ENCODE measurements at places on chromosomes 7 and 10. TPM values are rescaled to one million over a fixed set of nuclear protein-coding genes. Genes with fewer than 3 reads are reported as not detected.

MYOZ1 gene
- polyA plus RNA-seq = 711 TPM

GRCh38 chr10:776772-777171 lies 87.3 kb upstream of the DIP2C start:
- no peak for DNase-seq

TMEM184A gene
- 0.78 TPM for polyA plus RNA-seq

- DNase-seq = no peak
Measured at GRCh38 chr7:140966561-140967233, 42.0 kb upstream of the BRAF start.

DNA sequence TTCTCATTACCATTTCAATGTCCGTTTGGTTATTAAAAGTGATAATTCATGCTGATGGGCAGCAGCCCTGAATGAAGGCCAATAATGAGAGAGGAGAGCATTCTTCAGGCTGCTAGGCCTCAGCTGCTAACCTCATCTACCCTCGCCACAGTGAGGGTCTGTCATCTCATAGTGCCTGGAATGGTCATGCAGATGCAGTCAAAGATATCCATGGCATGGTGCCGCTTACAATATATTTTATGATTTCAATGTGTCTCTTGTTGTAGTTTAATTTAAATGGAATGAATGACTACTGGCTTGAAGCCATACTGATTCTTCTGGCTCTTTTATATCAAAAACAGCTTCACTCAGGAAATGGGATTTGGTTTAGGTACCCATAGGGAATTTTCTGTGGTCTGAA lies 126.9 kb downstream of the SLC16A9 start:
- DNase-seq = no peak

GRCh38 chr7:87833130-87833529 lies 43.0 kb downstream of the SLC25A40 start:
- DNase-seq = no peak

DRGX gene
- not detected for polyA plus RNA-seq

ASAH2B gene
- polyA plus RNA-seq = 3.8 TPM

ATXN7L1 gene
- polyA plus RNA-seq = 6.9 TPM

- DNase-seq = no peak
Measured at GRCh38 chr7:157662981-157663716, 326.3 kb downstream of the DNAJB6 start.

DNA sequence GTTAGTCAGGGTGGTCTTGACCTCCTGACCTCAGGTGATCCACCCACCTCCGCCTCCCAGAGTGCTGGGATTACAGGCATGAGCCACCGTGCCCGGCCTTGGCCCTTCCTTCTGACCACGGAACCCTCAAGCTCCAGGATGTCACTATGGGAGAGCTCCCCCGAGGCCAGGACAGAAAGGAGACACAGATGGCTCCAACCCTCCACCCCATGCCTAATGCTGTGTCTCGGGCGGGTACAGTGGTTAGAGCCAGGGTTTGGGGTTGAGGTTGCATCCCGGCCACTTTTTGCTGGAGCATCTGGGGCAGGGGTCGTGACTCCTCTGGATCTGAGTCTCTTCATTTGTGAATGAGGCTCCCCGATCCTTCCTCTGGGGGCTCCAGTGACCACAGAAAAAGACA lies 8.1 kb downstream of the MYL10 start:
- DNase-seq = no peak

DNA sequence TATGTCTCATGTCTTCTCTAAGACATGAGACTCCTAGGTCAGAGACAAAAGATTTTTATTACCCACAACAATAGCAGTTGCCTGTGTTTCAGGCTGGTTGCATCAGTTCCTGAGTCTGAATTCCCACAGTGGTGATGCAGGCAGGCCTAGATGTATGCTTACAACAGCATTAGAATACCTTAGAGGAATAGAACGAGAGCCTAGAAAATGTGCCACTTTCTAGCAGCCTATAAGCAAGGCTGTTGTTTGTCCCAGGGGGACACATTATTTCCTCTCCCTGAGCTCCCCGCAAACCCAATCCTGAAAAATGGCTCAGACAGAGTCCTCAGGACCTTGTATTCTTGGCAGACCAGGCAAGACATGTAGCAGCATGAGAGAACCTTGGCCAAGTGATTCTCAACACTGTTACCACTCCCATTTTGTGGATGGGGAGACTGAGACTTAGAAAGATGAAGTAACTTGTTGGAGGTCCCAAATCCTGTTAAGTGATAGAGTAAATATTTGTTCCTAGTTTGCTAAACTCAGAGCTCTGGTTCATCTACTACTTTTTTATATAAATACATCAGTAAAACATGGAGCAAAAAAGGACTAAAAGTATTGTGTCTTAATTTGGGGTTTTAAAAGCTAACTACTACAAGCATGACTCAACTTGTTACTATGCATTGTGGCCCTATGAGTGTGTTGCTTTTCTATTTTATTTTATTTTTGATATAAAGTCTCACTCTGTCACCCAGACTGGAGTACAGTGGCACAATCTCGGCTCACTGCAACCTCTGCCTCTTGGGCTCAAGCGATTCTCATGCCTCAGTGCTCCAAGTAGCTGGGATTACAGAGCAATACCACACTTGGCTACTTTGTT lies 14.2 kb downstream of the VTI1A start:
- DNase-seq = no peak

R3HCC1L gene
- 12.4 TPM for polyA plus RNA-seq

PFKP gene
- polyA plus RNA-seq = 23.8 TPM

PAPSS2 gene
- polyA plus RNA-seq = 7.8 TPM

LIPM gene
- polyA plus RNA-seq = not detected

- DNase-seq = no peak
Measured at GRCh38 chr7:54330216-54330800, 211.9 kb upstream of the VSTM2A start.

DNA sequence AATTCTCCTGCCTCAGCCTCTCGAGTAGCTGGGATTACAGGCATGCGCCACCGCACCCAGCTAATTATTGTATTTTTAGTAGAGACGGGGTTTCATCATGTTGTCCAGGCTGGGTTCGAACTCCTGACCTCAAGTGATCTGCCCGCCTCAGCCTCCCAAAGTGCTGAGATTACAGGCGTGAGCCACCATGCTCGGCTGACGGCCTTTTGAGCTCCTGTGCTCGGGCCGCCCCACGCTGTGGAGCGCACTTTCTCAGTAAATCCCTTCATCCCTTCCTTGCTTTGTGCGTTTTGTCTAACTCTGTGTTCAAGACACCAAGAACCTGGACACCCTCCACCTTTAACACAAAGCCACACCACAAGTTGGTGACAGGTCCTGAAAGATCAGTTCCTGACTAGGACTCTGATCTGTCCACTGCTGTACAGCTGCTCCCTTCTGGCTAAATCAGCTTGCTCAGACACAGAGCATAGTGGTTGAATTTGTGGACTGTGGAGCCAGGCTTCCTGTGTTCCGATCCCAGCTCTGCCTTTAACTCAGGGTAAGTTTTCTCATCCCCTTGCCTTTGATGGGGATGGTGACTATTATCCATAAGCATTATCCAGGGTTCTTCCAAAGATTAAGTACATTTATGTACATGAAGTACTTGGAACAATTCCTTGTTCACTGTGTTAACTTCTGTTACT lies 20.1 kb downstream of the CHST3 start:
- DNase-seq = no peak

EPO gene
- polyA plus RNA-seq = 0.18 TPM

ARMS2 gene
- polyA plus RNA-seq = not detected

GRCh38 chr7:108503112-108504026 lies 22.6 kb downstream of the PNPLA8 start:
- DNase-seq = no peak

GRCh38 chr10:33134011-33134751 lies 176.2 kb upstream of the ITGB1 start:
- no peak for DNase-seq

DNA sequence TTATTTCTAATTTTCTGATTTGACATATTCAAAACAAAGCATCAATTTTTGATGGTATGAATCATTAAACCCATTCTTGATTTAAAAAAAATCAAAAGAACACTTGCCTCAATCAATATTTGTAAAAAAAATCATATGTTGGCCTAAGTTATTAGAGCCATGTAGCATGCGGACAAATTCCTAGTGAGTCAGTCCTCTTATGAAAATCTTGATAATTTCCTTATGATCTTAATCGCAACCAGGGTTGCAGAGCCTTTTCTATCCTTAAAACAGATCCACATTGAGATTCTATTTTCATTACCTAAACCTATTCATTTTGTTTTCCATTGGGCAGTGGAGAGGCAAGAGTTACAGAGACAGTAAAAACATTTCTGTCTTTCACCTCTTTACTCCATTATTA lies 203.2 kb downstream of the ARL4A start:
- no peak for DNase-seq

MAT1A gene
- polyA plus RNA-seq = not detected

DNA sequence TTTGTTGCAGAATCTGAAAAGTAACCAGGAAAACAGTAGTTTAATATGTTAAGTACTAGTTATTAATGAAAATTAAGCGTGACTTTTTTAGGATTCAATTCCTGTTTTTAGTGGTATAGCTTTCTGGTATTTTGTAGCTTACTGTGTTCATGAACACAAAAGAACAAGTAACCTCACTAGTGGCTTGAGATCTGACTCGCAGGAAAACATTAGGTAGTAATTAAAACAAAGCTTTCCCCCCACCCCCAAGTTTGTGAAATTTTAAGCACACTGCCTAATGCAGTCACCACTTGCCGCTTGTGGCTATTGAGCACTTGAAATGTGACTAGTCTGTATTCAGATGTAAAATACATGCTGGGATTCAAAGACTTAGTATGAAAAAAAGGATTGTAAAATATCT lies 102.5 kb upstream of the RPA3 start:
- no peak for DNase-seq

Data from forelimb muscle (tissue), 1 donor.